ENCODE measurements at places on chromosomes 2 and 18.
A peak's percentile ranks its signal among the peaks of the same experiment; 100 is the strongest.

DNA sequence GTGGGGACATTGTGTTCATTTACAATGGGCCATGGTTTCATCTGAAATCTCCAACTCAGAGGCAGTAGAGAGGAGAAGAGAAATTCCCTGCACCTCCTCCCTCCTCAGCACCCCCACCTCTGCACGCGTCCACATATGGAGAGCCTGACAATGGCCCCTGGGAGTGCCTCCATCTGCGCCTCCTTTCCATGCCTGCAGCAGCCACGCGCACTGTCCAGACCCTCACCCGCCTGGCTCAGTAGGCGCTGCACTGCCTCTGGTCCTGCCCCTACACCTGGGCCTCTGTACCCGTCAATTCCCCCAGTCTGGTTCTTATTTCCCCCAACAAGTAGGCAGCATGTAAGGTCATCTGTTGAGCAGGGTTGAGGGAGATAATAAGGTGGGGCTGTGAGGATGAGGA is 23.8 kb downstream of the MPHOSPH10 start:
- DNase-seq, result no peak

GRCh38 chr2:222978850-222979249 is 73.1 kb upstream of the KCNE4 start:
- DNase-seq, result no peak

DNA sequence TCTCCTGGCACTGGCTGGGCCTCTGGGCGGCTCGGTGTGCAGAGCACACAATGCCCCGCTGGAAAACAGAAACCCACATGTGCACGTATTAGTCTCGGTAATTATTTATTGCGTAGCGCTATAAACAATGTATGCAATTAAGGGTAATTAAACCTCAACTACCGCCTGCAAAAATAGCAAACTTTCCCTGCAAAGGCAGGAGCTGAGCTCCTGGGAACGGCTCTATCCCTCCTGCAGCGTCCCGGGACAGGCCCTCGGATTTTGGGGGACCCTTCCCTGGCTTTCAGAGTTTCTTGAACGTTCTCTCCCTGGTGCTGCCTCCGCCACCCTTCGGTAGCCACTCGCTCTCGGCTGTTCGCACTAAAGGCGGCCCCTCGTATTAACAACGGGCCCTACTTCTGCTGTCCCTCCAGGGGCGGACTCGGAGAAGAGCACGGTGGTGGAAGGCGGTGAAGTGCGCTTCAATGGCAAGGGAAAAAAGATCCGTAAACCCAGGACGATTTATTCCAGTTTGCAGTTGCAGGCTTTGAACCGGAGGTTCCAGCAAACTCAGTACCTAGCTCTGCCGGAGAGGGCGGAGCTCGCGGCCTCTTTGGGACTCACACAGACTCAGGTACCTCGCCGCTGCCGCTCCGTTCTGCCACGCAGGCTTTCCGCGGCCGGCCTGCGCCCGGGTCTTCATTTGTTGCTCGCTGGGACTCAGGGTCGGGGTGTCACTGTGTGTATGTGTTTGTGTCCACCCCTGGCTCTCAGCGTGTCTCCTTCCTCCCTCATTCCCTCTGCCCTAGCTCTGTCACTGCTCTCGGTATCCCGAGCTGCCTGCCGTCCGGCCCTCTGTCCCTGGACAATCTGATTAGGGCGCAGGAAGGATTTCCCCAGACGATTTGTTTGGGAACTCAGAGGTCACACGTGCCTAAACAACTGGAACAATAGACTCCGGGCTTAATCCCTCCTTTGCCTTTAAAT is 1.2 kb downstream of the DLX1 start:
- DNase-seq, result peak; percentile 48

- no peak for DNase-seq
Measured at GRCh38 chr18:63291278-63291677, 28.3 kb downstream of the BCL2 start.

GRCh38 chr2:878245-878930 is 72.3 kb upstream of the SNTG2 start:
- DNase-seq, result no peak
